ENCODE measurements at places on chromosomes 12 and 14.

GRCh38 chr12:50507474-50507838 is 2.7 kb downstream of the DIP2B start:
- DNase-seq = no peak

DNA sequence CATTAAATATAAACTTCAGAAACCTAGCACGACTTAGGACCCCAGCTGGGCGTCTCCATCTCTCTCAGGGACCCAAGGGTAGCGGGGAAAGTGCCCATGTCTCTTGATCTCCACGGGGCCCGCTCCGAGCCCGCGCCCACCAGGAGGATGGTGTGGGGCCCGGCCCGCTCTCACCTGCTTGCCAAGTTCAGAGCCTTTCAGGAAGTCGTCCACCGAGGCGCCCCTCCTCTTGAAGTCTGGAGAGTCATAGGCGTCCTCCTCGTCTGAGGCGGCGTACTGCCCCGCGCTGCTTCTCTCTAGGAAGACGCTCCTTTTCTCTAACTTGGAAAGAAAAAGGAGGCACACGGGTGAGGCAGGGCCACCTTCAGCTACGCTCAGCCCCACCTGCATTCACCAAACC is 96.9 kb downstream of the PIWIL1 start:
- no peak for DNase-seq

DNA sequence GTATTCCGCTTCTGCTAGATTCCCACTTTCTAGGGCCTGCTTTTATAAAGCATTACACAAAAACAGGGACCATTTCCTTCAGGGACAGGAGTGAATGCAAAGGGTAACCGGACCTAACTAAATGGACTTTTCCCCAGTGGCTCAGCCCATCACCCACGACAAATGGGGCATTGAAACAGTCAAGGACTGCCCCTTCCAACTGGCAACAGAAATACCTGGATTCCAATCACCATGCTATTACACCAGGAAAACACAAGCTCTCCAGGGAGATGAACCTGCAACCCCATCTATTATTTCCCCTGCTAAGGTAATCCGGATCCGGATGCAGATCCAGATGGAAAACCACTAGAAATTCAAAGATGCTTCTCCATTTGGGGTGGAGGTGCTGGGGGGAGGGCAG is 1.0 kb downstream of the MPHOSPH9 start:
- no peak for DNase-seq

DNA sequence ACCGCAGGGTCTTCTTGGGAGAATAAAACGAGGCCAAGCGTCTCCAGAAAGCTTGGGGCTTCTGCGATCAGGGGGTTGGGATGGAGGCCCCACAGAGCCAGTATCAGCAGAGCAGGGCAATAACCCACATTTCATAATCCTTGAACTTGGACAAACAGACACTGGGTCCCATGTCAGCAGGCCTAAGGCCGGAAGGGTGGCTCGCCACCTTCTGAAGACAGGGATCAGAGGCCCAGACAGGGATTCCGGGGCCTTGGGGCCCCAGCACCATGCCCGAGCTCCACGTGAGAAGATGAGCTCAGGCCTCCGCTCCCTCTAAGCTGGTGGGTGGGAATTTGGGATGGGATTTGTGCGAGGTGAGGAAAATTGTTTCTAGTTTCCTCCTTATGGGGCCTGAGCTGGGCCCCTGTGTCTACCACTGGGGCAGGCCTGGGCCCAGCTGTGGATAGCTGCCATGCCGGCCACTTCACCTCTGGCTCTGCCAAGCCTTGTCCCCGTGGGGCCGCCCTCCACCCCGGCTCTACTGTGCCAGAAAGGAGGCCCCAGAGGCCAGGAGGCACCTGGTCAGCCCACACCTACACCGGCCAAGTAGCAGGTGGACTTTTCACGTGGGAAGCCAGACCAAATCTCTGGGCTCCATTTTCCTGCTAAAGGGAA is 67.2 kb upstream of the DLK1 start:
- DNase-seq = no peak

DNA sequence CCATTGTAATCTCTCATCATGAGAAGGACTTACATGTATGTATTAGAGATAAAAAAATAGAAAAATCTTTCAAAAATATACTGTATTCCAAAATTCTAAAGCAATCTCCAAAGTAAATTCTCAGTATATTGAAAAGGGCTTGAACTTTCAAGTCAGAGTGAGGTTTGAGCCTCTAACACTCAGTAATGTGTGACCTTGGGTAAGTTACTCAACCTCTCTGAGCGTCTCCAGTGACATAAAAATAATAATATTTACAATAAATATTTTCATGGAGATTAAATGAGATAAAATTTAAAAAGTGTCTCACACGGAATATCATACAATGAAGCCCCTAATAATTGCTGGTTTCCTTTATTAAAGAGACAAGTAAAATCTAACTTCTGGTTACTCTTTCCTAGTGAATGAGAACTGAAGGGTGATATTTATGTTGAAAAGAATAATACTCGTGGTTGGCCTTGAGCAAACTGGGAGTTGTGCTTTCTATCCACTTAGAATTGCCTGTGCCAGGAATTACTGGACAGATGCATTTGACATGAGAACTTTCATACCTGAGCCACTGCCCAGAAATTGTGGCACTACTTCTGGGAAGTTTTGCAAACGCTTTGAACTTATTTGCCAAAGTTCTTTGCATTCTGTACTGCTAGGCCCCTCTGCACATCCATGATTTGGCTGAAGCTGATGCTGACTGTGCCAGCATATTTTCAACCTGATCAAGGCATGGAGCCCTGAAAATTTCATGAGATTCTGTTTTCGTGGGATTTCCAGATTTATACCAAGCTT is 933.7 kb downstream of the GALC start:
- no peak for DNase-seq

DNA sequence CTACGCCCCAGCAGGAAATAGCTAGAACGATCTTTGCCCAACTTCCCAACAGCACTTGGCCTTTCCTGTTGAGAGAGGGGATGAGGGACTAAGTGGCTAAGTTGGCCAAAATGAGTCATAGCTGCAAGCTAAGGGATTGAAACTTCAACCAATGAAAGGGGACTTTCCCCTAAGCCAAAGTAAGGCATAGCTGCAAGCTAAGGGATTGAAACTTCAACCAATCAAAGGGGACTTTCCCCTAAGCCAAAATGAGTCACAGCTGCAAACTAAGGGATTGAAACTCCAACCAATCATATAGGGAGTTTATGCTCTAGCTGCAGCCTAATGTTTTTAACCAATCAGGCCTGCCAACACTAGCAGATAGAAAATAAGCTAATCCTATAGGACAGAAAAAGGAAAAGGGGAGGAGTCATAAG is 100.5 kb upstream of the SSTR1 start:
- no peak for DNase-seq

DNA sequence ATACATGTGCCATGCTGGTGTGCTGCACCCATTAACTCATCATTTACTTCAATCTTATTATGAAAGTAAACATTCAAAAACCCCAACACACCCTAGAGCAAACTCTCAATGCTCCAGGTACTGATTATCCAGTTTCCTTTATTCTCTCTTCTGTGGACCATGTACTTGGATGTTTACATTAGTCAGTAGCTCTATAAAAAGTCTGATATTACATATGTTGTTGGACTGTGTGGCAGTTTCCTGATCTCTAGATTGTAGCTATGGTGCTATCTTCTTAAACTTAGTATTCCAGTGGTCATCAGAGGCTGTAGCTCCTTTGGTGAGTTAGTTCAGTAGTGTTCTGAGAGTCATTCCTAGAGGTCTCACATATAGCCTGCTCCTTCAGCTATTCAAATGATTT is 25.1 kb upstream of the ITGA5 start:
- no peak for DNase-seq

DNA sequence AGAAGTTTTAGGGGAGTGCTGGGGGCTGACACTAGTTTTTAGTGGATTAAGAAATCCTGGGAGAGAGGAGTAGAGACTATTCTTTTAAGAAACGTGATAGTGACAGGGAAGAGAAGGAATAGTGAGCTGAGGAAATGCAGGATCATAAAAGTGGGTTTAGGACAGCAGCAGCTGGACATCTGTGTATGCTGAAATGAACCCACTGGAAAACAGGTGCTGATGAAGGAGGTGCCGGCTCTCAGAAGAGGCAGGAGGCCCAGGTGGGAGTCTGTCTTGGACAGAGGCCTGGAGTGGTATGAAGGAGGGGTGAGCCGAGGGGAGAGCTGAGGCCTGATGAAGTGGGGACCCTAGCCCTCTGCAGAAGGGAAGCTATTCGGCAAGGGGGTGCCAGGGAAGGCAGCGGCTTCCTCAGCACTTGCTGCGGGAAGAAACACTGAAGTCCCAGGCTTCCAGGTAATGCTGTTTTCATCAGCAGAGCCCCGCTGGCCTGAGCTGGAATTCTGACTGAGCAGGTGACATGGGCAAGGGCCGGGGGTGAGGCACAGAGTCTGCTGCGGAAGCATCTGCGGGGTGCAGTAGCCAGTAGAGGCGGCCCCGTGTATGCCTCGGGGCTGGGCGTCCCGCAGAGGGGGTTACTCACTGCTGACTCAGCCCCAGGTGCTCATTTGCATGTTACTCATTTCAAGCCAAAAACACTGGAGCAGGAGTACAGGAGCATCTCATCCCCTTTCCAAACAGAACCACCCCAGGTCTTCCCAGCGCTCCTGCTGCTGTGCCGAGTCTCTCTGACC is 89.7 kb downstream of the TMCC3 start:
- DNase-seq = no peak

DNA sequence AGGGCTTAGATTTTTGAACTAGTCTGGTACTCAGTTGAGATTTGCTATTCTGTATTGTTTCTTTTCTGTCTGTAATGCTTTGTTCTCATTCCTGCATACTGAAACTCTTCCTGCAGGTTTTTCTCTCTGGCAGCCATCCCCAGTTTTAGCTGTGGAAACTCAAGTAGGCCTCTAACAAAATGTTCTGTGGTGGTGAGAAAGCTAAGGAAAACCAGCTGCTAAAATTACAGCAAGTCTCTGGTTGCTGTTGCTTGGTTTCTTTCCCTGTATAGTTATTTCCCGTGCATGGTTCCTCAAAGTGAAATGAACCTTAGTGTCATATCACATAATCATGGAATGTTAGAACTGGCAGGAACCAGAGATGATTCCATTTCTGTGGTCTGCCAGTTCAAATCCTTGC is 442.5 kb downstream of the NRXN3 start:
- DNase-seq = no peak

DNA sequence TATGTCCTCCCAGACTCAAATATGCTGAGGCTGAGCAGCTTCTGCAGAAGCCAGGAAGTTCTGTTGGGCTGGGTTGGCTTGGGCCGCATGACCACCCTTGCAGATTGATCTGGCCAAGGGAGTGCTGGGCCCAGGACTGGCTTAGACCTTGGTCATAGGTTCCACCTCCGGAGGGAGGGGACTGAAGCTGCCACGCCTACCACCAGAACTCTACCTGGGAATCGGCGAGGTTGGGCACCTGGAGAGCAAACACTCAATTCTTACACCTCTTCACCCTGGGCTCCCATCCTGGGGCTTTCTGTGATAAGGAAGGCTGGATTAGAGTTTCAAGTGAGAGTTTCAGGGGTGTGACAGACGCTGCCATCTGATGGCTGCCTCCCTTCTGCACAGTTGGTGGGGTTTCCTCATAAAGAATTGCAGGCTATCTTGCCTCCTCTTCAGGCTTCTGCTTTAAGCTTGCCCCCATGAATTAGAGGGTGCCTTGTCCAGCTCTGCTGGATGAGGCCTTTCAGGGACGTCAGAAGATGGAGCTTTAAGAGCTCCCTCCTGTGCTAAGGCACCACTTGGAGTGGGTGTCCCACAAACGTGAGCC is 5.8 kb downstream of the SLC24A4 start:
- DNase-seq = no peak

DNA sequence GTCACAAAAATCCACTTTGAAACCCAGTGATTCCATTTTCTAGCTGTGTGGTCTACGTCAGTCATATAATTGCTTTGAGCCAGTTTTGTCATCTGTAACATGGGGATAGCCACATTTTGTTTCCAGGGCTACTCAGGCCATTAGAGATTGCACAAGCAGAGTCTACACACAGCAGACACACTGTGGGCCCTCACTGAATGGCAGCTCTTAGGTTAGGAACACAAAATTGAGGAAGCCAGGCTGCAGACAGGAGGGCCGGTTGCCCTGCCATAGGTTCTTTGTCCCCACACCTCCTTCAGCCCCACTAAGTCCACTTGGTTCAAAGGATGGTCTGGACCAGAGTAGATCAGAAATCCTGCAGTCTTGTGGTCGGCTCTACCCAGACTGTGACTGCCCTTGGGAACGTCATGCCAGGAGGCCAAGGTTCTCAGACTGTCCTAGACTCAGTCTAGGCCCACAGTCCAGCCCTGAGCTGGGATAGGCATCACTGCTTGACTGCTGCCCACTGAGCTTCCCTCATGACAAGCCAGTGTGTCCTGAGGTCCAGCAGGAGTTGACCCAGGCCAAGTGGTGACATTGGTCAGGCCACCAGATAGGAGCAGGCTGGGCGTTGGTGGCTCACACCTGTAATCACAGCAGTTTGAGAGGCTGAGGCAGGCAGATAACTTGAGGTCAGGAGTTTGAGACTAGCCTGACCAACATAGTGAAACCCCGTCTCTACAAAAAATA is 3.8 kb upstream of the MYH7 start:
- no peak for DNase-seq

DNA sequence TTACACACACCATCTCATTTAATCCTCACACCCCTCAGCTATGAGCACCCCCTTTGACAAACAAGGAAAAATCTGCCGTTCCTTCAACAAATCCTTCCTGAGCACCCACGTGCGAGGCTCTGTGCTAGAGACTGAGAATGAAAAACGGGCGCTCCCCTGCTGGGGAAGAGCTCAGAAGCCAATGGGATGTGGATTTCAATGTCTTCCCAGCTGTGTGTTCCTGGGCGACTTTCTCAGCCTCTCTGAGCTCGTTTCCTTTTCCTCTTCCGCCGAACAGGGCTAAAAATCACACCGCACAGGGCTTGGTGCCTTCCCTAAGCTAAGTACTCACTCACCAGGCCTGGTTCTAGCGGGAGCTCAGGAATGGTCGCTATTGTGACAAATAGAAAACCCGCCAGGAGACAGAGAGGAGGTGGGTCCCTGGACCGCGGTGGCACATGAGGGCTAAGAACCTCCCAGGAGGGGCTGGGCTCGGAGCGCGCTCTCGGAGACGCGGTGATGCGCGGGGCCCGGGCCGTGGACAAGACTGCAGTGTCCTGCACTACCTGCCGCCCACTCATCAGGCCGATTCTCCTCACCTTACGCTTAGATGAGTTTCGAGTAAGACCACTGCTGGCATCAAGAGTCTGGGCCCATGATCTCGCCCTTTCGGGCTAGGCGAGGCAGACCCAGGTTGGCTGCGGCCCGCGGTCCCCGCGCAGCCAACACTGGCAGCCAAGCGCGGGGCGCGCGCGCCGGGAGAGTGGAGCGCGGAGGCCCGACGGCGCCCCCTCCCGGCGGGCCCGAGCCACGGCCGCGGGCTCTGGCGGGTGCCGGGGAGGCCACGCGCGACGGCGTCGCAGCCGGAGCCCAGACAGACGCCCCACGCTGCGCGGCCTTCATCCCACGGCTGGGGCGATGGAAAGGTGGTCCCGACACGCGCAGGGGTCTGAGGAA is 17.0 kb downstream of the ZDHHC22 start:
- no peak for DNase-seq

- no peak for DNase-seq
Measured at GRCh38 chr12:32906399-32907165, 10.0 kb upstream of the PKP2 start.

DNA sequence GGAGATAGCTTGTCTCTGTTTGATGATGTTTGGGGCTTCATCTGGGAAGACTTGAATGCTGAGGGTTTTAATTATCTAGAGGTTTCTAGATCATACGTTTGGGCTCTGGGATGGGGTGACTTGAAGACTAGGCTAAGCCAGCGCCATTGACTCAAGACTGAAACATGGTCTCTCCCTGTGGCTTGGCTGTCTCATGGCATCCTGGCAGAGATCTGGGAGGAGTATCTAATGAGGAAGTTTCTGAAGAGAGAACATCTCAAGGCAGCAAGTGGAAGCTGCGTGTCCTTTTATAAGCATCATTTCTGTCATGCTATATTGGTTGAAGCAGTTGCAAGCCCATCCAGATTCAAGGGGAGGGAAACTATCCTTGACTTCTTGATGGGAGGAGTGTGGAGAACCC is 104.8 kb downstream of the UNC79 start:
- DNase-seq = no peak

Data from spinal cord (tissue), 10 donors.